Adrenal gland (tissue), 19 donors: ENCODE measurements at places on chromosomes 16 and 17. TPM values are rescaled to one million over a fixed set of nuclear protein-coding genes. Genes with fewer than 3 reads are reported as not detected.

MYO15B gene
- 128 TPM for total RNA-seq

TRIM72 gene
- 0.06 TPM for total RNA-seq

METTL23 gene
- total RNA-seq, result 42.9 TPM

STX1B gene
- total RNA-seq, result 2.5 TPM

HSF4 gene
- 7.2 TPM for total RNA-seq

ASIC2 gene
- 0.58 TPM for total RNA-seq

LLGL2 gene
- total RNA-seq, result 9.9 TPM

ASGR2 gene
- total RNA-seq, result 0.61 TPM

GRCh38 chr17:35189291-35189690 lies 4.9 kb downstream of the SLC35G3 start:
- H3K4me1 ChIP-seq, result no peaks in the 10 kb centered on the region
- no peak overlapping the region for H3K4me3 ChIP-seq
- no peak overlapping the region for H3K27ac ChIP-seq
- no peak for DNase-seq

- H3K4me3 ChIP-seq, result no peak overlapping the region
- no peaks in the 10 kb centered on the region for H3K4me1 ChIP-seq
- H3K27me3 ChIP-seq, result no peaks in the 10 kb centered on the region
- H3K36me3 ChIP-seq, result no peaks in the 10 kb centered on the region
Observed at GRCh38 chr17:3208484-3208883, 1.0 kb downstream of the OR1A1 start.

- no peak overlapping the region for H3K27ac ChIP-seq
- no peak for DNase-seq
- H3K27me3 ChIP-seq, result no peaks in the 10 kb centered on the region
Observed at GRCh38 chr16:19458722-19459379, 41.2 kb downstream of the TMC5 start.

DNA sequence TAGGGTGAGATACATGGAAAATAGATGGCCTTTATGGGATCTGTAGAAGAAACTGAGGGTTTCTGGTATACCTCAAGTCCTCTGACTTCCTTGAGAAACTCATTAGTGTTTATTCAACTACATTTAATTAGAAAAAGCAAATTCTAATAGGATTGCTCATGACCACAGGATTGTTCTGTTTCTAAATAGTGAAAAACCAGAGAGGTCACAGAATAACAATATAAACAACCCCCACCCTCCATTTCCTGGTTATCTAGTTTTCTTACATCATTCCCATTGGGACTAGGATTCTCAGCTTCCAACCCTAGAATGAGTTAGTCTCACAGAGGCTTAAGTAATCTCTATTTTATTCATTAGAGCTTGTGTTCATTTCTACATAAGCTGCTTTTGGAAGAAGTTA lies 30.0 kb downstream of the SF3B3 start:
- peak overlapping the region; percentile 46 for H3K27ac ChIP-seq
- H3K27me3 ChIP-seq, result no peaks in the 10 kb centered on the region
- H3K4me1 ChIP-seq, result peaks cover 14% of the 10 kb centered on the region
- no peak overlapping the region for H3K4me3 ChIP-seq
- DNase-seq, result no peak

- no peaks in the 10 kb centered on the region for H3K36me3 ChIP-seq
- DNase-seq, result peak; percentile 47
- H3K4me1 ChIP-seq, result peaks cover 27% of the 10 kb centered on the region
- H3K27ac ChIP-seq, result peak overlapping the region; percentile 9
- no peaks in the 10 kb centered on the region for H3K27me3 ChIP-seq
- no peak overlapping the region for H3K4me3 ChIP-seq
Observed at GRCh38 chr16:75420987-75421819, 12.1 kb downstream of the CFDP1 start.

- no peak for DNase-seq
- H3K36me3 ChIP-seq, result peaks cover 22% of the 10 kb centered on the region
- no peak overlapping the region for H3K4me3 ChIP-seq
- H3K27me3 ChIP-seq, result no peaks in the 10 kb centered on the region
- H3K4me1 ChIP-seq, result peaks cover 18% of the 10 kb centered on the region
Observed at GRCh38 chr17:40284085-40284713, 3.5 kb upstream of the CDC6 start.

- DNase-seq, result no peak
- H3K36me3 ChIP-seq, result no peaks in the 10 kb centered on the region
- H3K27me3 ChIP-seq, result no peaks in the 10 kb centered on the region
- no peak overlapping the region for H3K27ac ChIP-seq
- H3K4me3 ChIP-seq, result no peak overlapping the region
Observed at GRCh38 chr16:51569203-51569931, 418.3 kb upstream of the SALL1 start.

- H3K27me3 ChIP-seq, result peaks cover 6% of the 10 kb centered on the region
- no peak for DNase-seq
- no peak overlapping the region for H3K27ac ChIP-seq
- H3K4me1 ChIP-seq, result no peaks in the 10 kb centered on the region
Observed at GRCh38 chr17:77560381-77560780, 398.1 kb upstream of the TNRC6C start.

DNA sequence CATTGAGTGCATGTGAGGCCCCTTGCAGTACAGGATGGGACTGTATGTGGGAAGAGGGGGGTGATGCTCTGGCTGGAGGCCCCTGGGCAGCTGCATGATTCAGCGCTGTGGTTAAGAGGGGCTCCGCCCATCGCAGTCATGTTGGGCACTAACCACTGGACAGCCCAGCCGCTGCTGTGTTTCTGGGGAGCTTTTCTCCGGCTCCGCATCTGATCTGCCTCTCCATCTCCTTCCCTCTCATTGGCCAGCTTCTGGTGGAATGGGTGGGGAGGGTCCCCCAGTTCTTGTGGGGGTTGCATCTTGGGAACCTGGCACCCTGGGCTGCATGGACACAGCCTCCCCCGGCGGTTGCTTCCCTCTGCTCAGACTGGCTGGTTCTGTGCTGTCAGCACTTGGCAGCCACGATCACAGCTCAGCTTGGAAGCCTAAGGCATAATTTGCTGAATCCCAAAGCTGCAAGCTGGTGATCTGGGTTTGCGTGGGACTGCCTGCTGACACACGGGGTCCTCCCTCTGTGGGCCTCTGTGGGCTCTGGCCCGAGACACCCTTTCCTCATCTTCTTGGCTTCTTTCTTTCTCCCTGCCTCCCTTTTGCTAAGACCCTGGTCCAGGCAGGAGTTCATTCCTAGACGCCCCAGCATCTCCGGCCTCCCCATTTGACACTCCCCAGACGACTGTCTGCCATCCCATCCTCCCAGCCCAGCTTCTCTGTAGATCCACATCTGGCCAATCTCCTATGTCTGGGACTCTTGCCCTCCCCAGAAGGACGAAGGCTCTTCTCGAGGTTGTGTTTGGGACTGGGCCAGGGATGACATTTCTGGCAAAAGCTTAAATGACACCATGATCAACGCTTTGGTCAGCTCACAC lies 168.3 kb downstream of the SEC14L1 start:
- no peaks in the 10 kb centered on the region for H3K36me3 ChIP-seq
- DNase-seq, result peak; percentile 73
- H3K4me3 ChIP-seq, result no peak overlapping the region
- no peak overlapping the region for H3K27ac ChIP-seq

GRCh38 chr16:57516176-57516725 lies 20.1 kb downstream of the CCDC102A start:
- no peak overlapping the region for H3K27ac ChIP-seq
- DNase-seq, result no peak
- no peaks in the 10 kb centered on the region for H3K27me3 ChIP-seq

GRCh38 chr17:41717408-41718286 lies 5.5 kb downstream of the GAST start:
- DNase-seq, result no peak
- H3K4me3 ChIP-seq, result no peak overlapping the region
- H3K27me3 ChIP-seq, result no peaks in the 10 kb centered on the region
- no peaks in the 10 kb centered on the region for H3K36me3 ChIP-seq
- no peak overlapping the region for H3K27ac ChIP-seq
- peaks cover 5% of the 10 kb centered on the region for H3K4me1 ChIP-seq

- H3K36me3 ChIP-seq, result no peaks in the 10 kb centered on the region
- no peak overlapping the region for H3K4me3 ChIP-seq
- no peaks in the 10 kb centered on the region for H3K4me1 ChIP-seq
- no peaks in the 10 kb centered on the region for H3K27me3 ChIP-seq
Observed at GRCh38 chr17:20046629-20047028, 37.5 kb downstream of the SPECC1 start.

DNA sequence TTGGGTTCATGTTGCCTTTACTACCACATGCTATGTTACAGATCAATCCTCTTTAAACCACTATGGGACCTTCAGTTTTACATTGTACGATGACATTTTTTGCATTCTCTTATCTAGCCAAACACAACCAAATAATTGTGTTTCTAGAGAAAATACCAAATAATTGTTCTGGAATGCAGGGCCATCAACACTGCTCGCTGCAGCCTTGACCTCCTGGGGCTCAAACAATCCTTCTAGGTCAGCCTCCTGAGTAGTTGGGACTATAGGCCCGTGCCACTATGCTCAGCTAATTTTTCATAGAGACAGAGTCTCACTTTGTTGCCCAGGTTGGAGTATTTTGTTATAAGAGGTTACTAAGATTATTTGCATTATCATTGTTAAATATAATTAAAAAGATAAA lies 237.5 kb upstream of the PMFBP1 start:
- no peak for DNase-seq
- no peaks in the 10 kb centered on the region for H3K36me3 ChIP-seq
- no peaks in the 10 kb centered on the region for H3K27me3 ChIP-seq
- H3K4me3 ChIP-seq, result no peak overlapping the region
- H3K27ac ChIP-seq, result no peak overlapping the region

GRCh38 chr17:8997994-8998628 lies 23.2 kb upstream of the NTN1 start:
- H3K27ac ChIP-seq, result no peak overlapping the region
- no peak overlapping the region for H3K4me3 ChIP-seq
- DNase-seq, result peak; percentile 68
- H3K36me3 ChIP-seq, result no peaks in the 10 kb centered on the region
- no peaks in the 10 kb centered on the region for H3K4me1 ChIP-seq

DNA sequence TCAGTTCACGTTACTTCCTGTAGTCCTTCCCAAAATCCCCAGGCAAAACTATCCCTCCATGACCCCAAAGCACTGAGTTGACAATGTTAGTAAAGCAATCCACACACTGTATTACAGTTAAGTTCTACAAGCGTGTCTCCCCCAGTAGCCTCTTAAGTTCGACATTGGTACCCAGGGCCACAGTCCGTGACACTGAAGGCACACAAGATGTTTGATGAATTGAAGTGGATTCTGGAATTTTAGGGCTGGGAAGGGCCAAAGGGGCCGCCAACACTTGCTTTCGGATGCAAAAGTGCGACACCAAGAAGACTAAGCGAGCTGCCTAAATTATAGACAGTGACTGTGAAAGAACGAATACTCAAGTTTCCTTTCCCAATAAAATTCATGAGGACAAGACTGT lies 1.5 kb downstream of the VPS35 start:
- no peak for DNase-seq
- H3K27me3 ChIP-seq, result no peaks in the 10 kb centered on the region
- no peaks in the 10 kb centered on the region for H3K36me3 ChIP-seq
- H3K4me1 ChIP-seq, result peaks cover 25% of the 10 kb centered on the region

DNA sequence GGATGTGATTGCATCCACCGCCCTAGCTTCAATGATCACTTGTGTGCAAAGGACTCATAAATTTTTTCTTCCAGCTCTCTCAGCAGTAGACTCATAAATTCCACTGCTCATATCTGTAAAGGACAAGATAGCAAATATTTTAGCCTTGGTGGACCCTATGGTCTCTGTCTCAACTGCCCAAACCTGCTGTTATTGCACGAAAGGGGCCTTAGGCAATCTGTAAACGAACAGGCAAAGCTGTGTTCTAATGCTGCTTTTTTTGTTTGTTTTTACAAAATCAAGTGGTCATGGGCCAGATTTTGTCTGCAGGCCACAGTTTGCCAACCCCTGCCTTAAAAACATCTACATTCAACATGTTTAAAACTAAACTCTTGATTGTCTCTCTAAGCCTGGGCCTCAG lies 34.1 kb downstream of the FAM20A start:
- no peak for DNase-seq
- H3K4me3 ChIP-seq, result no peak overlapping the region
- no peaks in the 10 kb centered on the region for H3K4me1 ChIP-seq
- no peaks in the 10 kb centered on the region for H3K36me3 ChIP-seq

GRCh38 chr17:49022391-49022941 lies 25.3 kb downstream of the IGF2BP1 start:
- no peak overlapping the region for H3K4me3 ChIP-seq
- no peaks in the 10 kb centered on the region for H3K4me1 ChIP-seq
- DNase-seq, result no peak
- no peak overlapping the region for H3K27ac ChIP-seq
- no peaks in the 10 kb centered on the region for H3K36me3 ChIP-seq

DNA sequence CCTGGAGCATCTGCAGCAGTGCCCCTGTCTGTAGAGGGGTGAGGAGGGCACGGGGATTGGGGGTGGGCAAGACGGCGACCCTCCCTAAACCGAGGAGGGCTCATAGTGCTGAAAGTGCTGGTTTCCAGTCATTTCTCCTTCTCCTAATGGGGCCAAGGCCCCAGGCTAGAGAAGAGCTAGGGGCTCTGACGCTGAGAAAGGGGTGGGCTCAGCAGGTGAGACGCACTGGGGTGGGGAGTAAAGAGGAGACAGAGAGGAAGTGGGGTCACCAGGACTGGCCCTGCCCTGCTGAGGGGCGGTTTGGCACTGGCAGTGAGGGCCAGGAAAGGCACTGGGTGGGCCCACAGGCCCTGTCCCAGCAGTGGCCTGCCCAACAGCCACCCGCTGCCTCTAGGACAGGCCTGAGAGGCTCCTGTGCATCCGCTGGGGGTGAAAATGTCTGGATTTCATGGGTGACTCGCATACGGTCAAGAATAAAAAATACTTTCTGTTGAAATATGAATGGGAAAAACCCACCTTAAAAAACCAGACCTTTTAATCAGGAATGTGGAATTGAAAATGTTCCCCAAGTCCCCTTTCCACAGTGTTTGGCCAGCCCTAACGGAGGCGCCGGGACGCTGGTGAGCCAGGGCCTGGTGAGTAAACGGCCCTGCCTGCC lies 122.4 kb upstream of the SMURF2 start:
- no peaks in the 10 kb centered on the region for H3K36me3 ChIP-seq
- H3K27me3 ChIP-seq, result no peaks in the 10 kb centered on the region
- H3K27ac ChIP-seq, result no peak overlapping the region

- peaks cover 35% of the 10 kb centered on the region for H3K27me3 ChIP-seq
- H3K36me3 ChIP-seq, result no peaks in the 10 kb centered on the region
Observed at GRCh38 chr17:61427567-61427966, 24.7 kb upstream of the TBX4 start.

DNA sequence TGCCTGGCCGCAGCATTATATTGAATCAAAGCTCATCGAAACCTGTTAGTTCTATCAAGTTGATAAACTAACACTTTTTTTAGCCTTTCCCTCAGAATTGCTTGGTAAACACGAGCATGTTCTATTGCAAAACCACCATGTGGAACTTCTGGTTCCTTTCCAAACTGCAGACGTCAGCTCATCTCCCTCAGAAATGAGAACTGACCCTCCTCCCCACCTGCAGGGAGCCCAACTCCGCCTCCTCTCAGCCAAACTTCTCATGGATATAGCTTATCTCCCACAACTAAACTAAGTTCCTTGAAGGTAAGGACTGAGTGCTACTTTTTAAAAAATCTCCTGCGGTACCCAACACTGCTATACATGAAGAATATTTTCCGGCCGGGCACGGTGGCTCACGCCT lies 6.7 kb downstream of the SHMT1 start:
- no peaks in the 10 kb centered on the region for H3K4me1 ChIP-seq
- no peaks in the 10 kb centered on the region for H3K36me3 ChIP-seq
- peak; percentile 64 for DNase-seq
- H3K27me3 ChIP-seq, result no peaks in the 10 kb centered on the region
- no peak overlapping the region for H3K4me3 ChIP-seq

- H3K4me1 ChIP-seq, result peaks cover 36% of the 10 kb centered on the region
- peak overlapping the region; percentile 29 for H3K27ac ChIP-seq
- H3K4me3 ChIP-seq, result no peak overlapping the region
- H3K27me3 ChIP-seq, result no peaks in the 10 kb centered on the region
- H3K36me3 ChIP-seq, result no peaks in the 10 kb centered on the region
- no peak for DNase-seq
Observed at GRCh38 chr17:48555258-48556228, 10.6 kb upstream of the HOXB2 start.
